Urinary bladder (tissue), 4 donors: ENCODE measurements at places on chromosomes 1 and 21. TPM values are rescaled to one million over a fixed set of nuclear protein-coding genes. Genes with fewer than 3 reads are reported as not detected.

DHRS3 gene
- 83.2 TPM for total RNA-seq

SPATA21 gene
- not detected for total RNA-seq

TIE1 gene
- 38.5 TPM for total RNA-seq

HSPB7 gene
- 13.0 TPM for total RNA-seq

OVAAL gene
- 0.26 TPM for total RNA-seq
